Activated CD4-positive, CD25-positive, alpha-beta regulatory T cell (primary cell): ENCODE measurements at places on chromosomes 12 and 14.

GRCh38 chr12:75781532-75782046, 250.0 kb downstream of the PHLDA1 start:
- no peak for DNase-seq

GRCh38 chr14:103155010-103155409, 31.7 kb downstream of the TNFAIP2 start:
- no peak for DNase-seq

- no peak for DNase-seq
These were observed 42.9 kb downstream of the WDR89 start for GRCh38 chr14:63598807-63599206.

GRCh38 chr12:10557766-10558165, 52.1 kb downstream of the EIF2S3B start:
- no peak for DNase-seq

- no peak for DNase-seq
These were observed 157.4 kb upstream of the ARID2 start for GRCh38 chr12:45572114-45572513.

- no peak for DNase-seq
These were observed 386.7 kb downstream of the DAD1 start for GRCh38 chr14:22202313-22202712.

GRCh38 chr12:107080299-107080698, 13.1 kb downstream of the CRY1 start:
- DNase-seq = no peak

GRCh38 chr12:28569698-28570411, 379.6 kb downstream of the CCDC91 start:
- no peak for DNase-seq

GRCh38 chr12:27667540-27667939, 28.7 kb upstream of the REP15 start:
- no peak for DNase-seq
